ENCODE measurements at places on chromosomes 7 and 10.

DNA sequence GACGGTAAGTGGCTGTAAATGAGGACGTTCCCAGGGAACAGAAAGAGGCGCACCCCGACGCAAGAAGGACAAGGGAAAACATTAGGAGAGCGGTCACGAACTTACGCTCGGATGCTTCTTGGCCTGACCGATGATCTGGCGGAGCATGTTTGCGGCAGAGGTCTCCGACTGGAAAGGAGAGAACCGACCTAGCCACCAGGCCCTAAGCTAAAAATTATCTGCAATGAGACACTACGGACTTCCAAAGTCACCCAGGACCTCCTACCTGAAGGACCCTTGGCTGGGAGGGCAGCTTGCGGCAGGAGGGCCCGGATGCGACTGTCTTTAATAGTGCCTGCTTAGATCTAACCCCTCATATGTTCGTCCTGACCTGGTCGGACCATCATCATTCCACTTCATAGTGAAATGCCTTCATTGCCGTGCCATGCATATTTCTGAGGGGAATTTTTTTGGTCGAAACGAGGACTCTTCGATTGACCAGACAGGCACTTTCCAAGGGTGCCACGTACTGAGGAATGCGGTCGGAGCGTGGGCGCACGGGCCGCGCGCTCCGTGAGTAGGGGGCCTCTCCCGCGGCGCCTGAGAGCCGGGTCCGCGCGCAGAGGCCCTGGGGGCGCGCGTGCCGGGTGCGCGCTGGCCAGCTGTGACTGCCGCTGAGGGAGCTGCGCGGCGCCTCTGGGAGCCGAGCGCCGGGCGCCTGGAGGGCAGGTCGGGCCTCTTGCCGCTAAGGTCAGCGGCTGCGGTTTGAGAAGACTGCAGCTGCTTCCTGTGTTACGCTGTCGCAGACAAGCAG, 33.6 kb upstream of the PHF14 start:
- DNase-seq, result peak; percentile 92

DNA sequence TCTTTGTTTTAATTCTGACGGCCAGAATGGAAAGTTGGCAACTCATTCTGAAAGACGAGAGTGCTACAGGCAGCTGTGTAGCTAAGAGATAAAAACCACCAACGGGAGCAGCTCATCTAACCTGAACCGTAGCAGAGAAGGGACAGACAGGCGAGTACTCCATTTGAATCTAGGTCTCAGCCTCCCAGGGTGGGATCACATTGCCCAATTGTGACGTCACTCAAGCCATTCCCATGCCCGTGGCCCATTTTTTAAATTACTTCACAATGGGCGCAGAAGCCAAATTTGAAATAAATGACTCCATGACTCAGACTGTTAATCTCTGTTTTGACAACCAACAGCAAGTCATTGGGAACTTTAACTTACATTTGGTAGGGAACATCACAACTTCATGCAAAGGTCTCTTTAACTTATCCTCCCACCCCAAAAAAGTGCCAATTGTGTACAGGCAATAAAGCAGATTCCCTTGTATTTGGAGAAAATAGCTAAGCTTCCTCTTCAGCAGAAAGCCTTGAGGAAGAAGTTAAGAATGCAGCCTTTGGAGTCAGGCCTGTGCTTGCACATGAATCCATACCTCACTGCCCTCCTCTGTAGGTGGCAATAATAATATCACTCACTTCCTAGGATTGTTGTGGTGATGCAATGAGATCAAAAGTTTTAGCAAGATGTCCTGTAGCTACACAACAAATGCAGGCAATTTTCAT, 93.2 kb upstream of the KIF5B start:
- no peak for DNase-seq

DNA sequence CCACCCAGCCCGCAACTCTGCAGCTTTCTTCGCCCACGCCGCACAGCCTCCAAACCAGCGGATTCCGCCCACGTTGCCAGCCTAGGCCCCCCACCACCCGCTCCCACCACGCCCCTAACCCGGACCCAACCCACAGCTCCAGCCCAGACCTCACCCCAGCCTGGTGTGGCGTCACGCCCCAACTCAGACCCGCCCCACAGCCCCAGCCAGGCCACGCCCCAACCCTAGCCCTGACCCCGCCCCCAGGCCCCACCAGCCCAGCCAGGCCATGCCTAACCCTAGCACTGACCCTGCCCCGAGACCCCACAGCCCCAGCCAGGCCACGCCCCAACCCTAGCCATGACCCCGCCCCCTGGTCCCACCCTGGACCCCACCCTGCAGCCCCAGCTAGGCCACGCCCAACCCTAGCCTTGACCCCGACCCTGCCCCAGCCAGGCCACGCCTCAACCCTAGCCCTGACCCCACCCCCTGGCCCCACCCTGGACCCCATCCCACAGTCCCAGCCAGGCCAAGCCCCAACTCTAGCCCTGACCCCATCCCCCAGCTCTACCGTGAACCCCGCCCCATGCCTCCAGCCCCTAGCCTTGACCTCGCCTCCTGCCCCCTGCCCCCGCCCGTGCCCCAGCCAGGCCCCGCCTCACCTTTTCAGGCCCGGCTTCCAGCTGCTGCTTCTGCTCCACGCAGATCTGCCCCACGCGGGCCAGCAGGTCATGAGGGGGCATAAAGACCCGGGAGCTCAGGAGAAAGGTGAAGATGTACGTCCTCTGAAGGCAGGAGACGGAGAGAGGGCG, 64.0 kb downstream of the RASGEF1A start:
- no peak for DNase-seq

DNA sequence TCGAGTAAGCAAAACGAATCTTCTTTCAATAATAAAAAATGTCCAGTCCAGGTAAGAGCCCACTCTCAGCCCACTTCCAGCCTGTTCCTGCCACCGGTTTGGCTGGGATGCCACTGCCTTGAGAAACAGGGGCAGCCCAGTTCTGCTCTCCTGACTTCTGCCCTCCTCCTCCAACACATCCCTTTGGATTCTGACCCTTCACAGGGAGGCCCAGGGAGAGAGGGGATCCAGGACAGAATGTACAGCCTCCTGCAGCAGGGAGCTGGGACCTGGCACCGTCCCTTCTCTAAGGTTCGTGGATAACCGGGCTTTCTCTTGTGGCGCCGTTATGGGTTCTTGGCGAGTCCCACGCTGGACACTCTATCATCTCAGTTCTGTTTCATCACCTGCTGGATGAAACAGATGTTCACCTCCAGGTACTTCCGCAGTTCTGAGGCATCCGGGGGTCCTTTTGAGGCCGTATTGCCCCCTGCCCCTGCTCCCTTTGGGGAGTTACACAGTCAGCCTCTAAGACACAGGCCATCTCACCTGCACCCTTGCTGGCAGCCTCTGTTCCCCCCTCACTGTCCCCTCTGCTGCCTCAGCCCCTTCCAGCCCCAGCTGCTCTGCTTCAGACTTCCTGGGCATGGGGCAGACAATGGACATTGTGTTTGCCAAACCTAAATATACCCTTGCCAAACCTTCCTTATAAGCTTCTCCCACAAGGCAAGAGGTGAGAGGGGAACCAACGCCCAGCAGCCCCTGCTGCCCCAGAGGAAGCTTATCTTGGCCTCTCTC, 203.8 kb upstream of the ZMIZ1 start:
- DNase-seq, result no peak

DNA sequence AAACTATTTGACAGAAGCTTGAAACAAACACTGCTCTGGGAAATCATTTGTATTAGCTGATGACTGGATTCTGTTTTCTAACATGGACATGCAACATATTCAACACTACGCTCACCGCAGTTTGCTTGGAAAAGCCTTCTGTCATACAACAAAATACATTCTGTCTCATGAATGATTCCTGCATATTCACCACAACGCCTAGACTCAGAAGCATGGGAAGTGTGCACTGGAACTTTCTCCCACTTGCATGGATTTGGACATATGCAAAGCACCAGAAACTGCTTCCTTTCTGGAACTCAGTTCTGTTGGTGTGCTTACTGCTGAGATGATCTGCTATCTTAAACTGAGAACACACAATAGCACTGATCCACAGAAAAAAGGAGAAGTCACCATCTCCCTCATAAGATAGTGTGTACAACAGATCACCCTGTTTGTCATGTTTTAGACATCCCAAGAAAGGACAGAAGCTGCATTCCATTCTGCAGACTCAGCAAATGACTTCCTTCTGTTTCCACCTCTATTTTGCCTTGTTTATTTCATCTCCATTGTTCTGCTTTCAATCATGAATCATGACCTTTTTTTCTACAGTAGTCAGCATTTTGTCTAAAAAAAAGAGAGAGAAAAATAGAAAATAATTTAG, 115.8 kb downstream of the HTR7 start:
- no peak for DNase-seq

- no peak for DNase-seq
These were observed 59.4 kb upstream of the ASAH2 start for GRCh38 chr10:50310560-50311174.

- DNase-seq, result no peak
These were observed 49.7 kb downstream of the UNC5B start for GRCh38 chr10:71262027-71262426.

GRCh38 chr7:27905951-27906350, 166.0 kb downstream of the TAX1BP1 start:
- DNase-seq, result no peak

- DNase-seq, result no peak
These were observed 99.0 kb downstream of the SH3PXD2A start for GRCh38 chr10:103756277-103756869.

DNA sequence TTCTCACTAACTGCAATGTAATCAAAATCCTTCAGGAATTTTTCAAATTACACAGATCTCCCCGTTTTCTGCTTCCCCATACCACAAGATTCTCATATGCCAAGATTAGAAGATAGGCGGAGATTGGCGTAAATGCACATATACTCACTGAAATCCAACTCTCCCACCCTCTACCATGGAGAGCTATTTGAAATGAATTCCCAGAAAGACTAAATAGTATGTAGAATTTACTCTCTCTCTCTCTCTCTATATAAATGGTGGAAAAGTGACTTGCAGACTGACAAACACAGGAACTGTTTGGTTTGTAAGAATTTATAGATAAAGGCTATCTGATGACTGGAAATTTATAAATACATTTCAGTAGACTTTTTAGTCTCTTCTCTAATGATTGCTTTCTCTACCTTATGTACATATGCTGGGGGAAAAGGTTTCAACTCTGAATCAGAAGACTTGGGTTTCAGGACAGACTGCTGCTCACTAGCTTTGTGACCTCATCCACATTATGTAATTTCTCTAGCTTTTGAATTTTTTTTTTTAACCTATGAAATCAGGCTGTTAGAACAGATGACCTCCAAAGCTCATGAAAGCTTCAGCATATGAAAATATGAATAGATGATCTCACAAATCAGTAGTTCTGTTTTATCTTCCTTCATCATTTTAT, 67.8 kb upstream of the CSTF2T start:
- no peak for DNase-seq

GRCh38 chr7:32224276-32224675, 154.1 kb upstream of the PDE1C start:
- no peak for DNase-seq

DNA sequence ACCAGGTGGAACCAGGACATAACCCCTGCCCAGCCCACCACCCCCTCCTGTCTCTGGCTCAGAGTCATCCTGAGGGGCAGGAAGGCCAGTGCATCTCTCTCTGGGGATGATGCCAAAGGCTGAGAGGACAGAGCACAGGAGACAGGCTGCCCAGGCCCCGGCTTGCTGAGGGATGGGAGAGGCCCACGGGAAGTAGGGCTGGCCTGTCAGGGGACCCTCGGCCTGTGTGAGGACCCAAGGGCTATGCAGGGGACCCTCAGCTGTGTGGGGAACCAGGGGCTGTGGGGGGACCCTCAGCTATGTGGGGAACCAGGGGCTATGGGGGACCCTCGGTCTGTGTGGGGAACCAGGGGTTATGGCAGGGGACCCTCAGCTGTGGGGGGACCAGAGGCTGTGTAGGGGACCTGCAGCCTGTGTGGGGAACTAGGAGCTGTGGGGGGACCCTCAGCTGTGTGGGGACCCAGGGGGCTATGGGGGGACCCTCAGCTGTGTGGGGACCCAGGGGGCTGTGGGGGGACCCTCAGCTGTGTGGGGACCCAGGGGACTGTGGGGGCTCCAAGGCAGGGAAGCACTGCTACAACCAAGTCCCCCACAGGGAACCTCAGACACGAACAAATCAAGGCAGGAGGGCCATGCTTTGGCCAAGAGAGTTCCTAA, 27.7 kb downstream of the EBF3 start:
- DNase-seq, result no peak

GRCh38 chr10:83724471-83725241, 414.7 kb upstream of the GHITM start:
- no peak for DNase-seq

DNA sequence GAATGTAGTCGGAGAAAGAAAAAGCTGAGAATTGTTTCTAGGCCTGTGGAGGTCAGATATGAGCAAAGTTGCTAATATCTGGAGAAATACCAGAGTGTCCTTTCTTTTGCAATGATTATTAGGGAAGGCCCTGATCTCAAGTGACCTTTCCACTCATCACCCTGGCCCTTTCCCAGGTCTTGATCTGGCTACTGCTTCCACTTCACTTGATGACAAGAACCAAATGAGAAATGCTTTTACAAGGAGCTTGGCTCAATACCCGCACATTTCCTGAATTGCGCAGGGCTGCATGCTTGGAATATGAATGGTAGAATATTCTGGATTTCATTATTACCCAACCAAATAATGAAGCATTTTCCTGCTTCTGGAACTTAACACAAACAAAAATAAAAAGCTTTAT, 104.6 kb downstream of the ITGB8 start:
- no peak for DNase-seq

DNA sequence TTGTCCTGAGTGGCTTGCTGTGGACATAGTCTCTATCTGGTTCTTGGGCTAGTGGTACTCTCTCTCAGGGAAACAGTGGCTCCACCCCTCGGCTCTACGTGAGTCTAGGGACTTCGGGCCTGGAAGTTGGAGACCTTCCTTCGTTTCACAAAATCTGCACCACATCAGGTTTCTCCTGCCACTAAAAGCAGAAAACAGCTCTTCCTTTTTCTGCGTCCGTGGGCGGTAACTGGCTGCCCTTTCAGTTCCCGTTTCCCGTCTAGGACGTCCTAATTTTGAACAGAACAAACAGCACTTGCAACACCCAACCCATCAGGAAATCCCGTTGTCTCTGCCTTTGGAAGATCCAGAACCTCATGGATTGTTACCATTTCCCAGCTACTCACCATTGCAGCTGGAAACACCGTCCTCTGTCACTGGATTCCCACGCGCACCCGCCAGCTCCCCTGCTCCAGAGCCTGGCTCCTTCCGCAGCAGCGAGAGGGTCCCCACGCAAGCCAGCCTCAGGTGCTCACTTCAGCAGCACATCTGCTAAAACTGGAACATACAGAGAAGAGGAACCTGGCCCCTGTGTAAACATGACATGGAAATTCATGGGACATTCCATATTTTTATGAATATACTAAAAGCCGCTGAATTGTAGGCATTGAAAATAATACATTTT, 311.4 kb upstream of the AKR1E2 start:
- no peak for DNase-seq

DNA sequence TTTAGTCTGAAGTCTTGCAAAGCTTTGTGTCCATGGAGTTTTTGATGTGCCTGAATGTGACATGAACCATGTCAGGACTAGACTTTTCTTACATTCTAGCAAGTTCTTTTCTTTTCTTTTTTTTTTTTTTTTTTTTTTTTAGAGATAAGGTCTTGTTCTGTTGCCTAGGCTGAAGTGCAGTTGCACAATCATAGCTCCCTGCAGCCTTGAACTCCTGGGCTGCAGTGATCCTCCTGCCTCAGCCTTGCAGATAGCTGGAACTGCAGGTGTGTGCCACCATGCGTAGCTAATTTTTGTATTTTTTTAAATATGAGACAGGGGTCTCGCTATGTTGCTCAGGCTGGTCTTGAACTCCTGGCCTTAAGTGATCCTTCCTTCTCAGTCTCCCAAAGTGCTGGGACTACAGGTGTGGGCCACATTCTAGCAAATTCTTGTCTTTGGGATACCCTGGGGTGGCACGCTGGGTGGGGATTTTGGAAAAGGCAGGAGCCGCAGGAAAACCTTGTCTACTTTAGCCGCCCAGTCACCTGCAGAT, 152.8 kb downstream of the SVIL start:
- DNase-seq, result no peak

Data from left renal pelvis (tissue), 4 donors.